ENCODE measurements at places on chromosomes 7 and 10.
A peak's percentile ranks its signal among the peaks of the same experiment; 100 is the strongest.

GRCh38 chr10:68957654-68958053 is 1.7 kb downstream of the DDX21 start:
- DNase-seq, result no peak

DNA sequence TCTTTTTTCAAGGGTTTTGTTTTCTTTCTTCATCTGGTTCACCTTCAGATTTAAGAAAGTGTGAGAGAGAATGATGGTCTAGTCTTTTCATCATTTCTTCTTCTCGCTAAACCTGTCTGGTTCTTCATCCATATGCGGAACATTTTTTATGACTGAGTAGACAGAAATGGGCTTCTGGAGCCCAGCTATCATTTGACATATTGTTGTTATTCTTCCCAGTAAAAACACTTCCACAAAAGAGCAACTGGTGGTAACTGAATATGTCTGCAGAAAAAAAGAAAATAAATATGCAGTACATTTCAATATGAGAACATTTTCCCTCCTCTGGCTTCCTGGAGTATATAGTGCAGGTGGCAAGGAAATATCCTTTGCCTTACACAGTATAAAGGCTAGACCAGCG is 209.5 kb downstream of the JCAD start:
- no peak for DNase-seq

DNA sequence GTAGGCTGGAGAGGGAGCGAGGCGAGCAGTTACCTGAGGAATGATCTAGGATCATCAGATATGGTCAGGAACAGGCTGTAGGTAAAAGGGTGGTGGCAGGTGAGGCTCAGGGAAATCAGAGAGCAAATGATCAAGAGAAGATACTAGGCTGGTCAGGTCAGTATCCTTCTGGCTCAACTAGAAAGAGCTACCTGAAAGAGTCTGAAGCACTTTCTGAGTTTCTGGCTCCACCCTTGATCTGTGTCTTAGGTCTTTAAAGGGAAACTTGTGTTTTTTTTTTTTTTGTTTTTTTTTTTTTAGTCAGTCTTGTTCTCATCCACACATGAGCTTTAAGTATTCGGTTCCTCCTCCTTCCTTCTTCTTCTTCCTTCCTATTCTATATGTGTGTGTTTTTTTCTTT is 10.5 kb downstream of the ADAM22 start:
- DNase-seq, result no peak

GRCh38 chr7:131076032-131076431 is 251.6 kb upstream of the MKLN1 start:
- no peak for DNase-seq

GRCh38 chr7:2018569-2019460 is 213.9 kb downstream of the MAD1L1 start:
- DNase-seq, result peak; percentile 61

GRCh38 chr10:66180581-66181318 is 745.1 kb upstream of the LRRTM3 start:
- no peak for DNase-seq

GRCh38 chr10:15462253-15462897 is 91.3 kb upstream of the FAM171A1 start:
- no peak for DNase-seq

DNA sequence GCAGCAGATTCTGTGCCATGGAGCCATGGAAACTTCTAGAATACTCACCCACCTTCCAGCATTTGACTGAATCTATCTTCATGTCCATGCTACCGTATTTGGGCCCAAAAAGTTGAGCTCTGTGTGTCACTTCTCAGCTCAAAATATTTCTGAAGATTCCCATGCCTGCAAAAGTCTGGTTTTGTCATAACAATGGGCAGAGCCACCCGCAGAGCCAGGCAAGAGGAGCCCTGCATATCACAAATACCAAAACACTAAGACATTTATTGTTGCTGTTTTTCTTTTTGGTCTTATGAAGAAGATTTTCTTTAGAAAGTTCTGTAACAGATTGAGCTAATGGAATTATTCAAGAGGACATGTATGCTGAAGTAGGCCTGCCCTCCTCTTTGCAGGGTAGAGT is 68.1 kb downstream of the PRTFDC1 start:
- no peak for DNase-seq

DNA sequence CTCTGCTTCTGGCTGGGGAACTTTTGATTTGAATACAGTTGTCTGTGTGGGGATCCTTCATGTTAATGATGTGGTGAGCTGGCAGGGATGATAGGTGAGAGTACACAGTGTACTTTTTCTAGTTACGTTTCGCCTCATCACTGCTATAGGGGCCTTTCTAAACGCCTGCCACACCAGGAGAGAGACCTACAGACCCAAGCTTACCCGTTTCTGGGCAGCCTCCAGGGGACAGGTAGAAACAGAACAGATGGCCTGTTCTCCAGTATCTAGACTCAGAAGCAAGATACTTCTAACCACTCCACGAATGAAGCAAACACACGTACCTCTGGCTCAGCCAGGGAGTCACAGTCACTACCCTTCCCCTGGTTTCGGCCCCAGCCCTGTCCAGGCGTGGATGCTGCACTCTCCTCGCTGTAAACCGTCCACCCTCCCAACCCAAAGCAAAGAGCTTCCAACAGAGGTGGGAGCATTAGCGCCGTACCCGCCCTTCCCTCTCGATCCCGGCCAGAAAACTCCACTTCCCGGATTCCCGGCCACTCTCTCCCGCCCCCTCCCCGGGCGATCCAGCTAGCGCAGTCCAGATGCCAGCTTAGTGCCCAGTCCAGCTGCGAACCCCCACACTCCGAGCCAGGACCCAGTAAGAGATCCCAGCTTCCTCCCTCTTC is 1.2 kb downstream of the CCDC6 start:
- peak; percentile 70 for DNase-seq

DNA sequence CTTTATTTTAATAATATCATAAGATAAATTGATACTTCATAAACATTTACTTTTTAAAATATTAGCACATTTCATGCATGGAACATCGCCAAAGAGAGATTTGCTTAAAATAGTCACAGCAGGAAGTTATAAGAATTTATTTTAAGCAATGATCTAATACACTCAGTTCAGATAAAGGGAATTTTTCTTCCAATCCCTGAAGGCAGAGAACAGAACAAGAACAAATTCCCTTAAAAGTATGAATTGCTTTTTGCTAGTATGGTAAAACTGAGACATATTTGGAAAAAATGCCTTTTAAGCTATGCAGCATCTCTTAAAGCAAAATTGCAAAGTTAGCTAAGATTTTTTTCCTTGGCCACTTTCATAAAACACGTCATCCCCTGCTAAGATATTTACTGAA is 91.0 kb downstream of the SEMA3D start:
- no peak for DNase-seq

- no peak for DNase-seq
Measured at GRCh38 chr7:33885290-33886148, 19.8 kb upstream of the BMPER start.

DNA sequence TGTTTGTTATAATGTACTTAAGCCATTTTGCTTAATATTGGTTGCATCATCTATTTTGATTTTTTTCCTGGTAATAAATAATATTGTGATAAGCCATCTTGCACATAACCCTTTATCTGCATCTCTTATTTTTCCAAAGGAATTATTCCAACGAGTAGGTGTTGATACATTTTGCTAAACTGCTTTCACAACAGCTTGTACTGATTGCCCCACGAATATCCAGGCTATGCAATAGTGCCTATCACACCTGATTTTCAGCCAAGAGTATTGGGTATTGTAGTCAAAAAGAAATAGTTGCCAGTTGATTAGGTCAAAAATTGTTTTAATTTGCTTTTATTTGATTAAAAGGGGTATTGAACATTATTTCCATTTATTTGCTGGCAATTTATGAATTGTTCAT is 20.7 kb downstream of the CREB5 start:
- no peak for DNase-seq

All from sciatic nerve (tissue), 2 donors.